T47D (cell line): ENCODE measurements at places on chromosomes 2 and 18.

GRCh38 chr2:165567273-165567672 lies 97.8 kb downstream of the CSRNP3 start:
- no peak for DNase-seq

- DNase-seq, result no peak
Measured at GRCh38 chr2:235910067-235910466, 258.1 kb downstream of the GBX2 start.

GRCh38 chr18:48477348-48477747 lies 61.5 kb upstream of the CTIF start:
- no peak for DNase-seq

GRCh38 chr2:119011162-119011909 lies 69.3 kb downstream of the MARCO start:
- DNase-seq, result peak; percentile 53

DNA sequence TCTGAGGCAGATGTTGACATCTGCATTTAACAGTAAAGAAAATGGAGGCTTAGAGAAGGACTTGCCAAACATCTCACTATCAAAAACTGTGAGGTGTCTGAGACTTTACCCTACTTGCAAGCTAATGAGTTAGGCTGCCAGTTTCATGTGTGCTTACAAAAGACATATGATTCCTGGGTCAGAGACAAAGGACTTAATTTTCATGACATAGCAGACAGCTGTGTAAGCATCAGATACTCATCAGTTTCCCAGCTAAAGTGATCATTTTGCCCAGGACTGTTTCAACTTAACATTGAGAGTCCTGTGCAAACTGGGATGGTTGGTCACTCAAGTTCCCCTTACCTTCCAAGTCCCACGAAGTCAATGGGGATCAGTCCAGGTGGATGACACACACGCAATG lies 18.9 kb upstream of the DAPL1 start:
- DNase-seq, result peak; percentile 35

DNA sequence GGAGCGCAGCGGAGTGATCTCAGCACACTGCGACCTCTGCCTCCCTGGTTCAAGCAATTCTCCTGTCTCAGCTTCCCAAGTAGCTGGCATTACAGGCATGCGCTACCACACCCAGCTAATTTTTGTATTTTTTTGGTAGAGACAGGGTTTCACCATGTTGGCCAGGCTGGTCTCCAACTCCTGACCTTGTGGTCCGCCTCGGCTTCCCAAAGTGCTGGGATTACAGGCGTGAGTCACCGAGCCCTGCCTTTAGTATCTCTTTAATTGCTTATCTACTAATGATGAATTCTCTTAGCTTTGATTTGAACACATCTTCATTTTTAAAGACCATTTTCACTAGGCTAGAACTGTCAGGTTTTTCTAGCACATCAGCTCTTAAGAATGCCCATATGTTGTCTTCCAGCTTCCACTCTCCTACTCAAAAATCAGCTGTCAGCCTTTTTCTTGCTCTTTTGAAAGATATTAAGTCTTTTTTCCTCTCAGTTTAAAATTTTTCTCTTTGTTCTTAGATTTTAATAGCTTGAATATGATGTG lies 16.1 kb upstream of the MFSD2B start:
- DNase-seq, result no peak

DNA sequence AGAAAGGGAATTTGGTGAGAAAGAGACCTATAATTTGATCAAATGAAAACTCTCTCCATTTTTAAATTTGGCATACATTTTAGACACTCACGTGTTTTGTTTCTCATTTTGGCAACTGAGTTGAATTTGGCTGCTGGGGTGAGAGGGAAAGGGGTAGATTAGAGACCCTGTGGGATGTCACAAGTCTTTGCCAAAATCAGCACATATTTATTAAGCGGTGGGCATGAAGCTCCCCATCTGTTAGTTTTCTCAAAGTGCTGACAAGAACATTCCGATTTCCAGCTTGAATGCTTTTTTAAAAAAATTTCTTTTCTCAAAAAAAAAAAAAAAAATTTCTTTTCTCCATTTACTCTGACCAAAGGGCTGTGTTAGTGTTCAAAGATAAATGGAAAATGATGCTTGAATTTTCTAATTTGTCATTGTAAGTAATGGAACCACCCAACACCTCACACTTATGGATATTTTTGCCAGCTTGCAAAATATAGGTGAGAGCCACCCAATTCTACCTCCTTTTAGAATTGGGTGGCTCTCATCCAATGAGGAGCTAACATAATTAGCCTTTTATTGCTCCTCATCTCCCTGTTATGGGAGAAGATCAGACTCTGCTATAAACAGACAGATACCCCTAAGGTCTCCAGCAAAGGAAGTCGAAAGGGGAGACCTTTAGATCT lies 222.9 kb upstream of the FN1 start:
- no peak for DNase-seq

- DNase-seq, result no peak
Measured at GRCh38 chr2:54271843-54272627, 16.0 kb upstream of the TSPYL6 start.

GRCh38 chr2:3598197-3598910 lies 3.4 kb downstream of the COLEC11 start:
- DNase-seq, result no peak

DNA sequence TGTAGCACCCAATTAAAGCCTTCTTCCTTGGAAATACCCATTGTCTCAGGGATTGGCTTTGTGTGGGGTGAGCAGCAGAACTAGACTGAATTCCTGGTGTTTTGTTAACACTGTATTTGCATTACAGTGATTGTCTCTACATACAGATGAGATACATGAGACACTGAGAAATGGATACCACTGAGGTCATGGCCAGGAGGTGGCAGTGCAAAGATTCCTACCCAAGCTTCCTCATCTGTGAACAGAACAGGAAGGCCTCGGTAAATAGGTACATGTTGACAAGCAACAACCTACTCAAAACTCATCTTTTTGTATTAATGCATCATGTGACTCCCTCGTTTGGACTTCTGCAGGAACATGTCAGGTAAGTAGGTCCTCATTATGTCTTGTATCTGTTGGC lies 445.8 kb upstream of the RGPD4 start:
- DNase-seq, result no peak

- no peak for DNase-seq
Measured at GRCh38 chr2:201881741-201882140, 75.4 kb downstream of the CDK15 start.

- no peak for DNase-seq
Measured at GRCh38 chr2:150091846-150092245, 395.6 kb downstream of the RND3 start.

DNA sequence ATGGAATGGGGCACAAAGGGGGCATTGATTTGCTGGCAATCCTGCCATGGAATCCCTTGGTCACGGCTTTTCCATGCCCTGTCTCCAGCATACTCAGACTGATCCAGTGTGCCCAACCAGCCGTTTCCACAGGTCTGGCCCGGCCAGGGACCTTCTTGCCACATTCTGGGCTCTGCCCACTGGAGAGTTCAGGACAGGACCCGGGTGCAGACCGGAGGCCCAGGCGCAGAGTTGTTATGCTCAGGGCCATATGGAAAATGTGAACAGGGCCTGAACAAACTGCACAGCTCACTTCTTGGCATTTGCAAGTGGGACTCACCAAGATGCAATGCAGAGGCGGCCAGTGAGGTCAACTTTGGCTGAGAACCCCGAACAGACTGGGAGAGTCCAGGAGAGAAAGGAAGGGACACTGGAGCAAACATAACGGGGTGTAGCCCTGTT lies 15.6 kb upstream of the ASAP2 start:
- DNase-seq, result no peak
